ENCODE measurements at places on chromosomes 6 and 20.

GRCh38 chr6:169726963-169727362 is 2.7 kb upstream of the PHF10 start:
- peak overlapping the region; percentile 12 for H3K4me3 ChIP-seq
- no peaks in the 10 kb centered on the region for H3K27me3 ChIP-seq
- no peak for DNase-seq

GRCh38 chr20:34600892-34601653 is 42.6 kb downstream of the MAP1LC3A start:
- peaks cover 1% of the 10 kb centered on the region for H3K4me1 ChIP-seq
- no peaks in the 10 kb centered on the region for H3K27me3 ChIP-seq
- H3K36me3 ChIP-seq = peaks cover 6% of the 10 kb centered on the region
- H3K4me3 ChIP-seq = no peak overlapping the region
- H3K27ac ChIP-seq = no peak overlapping the region

DNA sequence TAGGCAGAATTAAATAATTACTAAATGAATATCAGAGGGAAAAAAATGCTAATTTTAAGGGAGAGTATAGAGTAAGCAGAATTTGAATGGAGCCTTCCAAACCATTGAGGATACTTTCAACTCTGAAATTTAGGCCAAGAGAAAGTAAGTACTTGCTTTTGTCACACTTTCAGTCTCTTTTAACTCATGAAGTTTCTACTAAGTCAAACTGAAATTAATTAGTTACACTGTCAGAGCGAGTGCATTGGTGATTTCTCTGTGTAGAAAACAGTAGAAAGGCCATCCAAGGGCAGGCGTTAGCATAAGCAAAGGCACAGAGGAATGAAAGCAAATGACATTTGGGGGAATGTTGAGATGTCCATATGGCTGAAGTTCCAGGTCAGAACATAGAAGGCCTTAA is 92.9 kb downstream of the PLEKHG1 start:
- H3K27ac ChIP-seq = no peak overlapping the region
- peaks cover 4% of the 10 kb centered on the region for H3K4me1 ChIP-seq
- H3K4me3 ChIP-seq = no peak overlapping the region
- DNase-seq = no peak

DNA sequence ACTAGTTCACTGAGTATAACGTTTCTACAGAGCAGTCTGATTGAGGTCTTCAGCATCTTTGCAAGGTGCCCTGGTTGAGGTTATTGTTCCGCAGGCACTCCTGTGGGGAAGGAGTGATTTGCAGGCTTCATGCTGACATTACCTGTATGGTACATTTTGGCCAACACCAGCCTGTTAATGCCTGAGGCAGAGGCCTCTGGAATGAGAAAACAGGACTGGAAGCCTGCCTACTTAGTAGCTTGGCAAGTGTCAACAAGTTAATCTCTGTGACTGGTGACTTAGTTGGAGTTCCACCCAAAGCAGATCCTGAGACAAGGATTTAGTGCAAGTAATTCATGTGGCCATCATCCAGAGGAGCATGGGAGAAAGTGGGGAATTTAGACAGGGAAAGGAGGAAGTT is 24.6 kb downstream of the MAS1 start:
- peaks cover 37% of the 10 kb centered on the region for H3K27me3 ChIP-seq
- no peak overlapping the region for H3K27ac ChIP-seq
- no peak for DNase-seq
- H3K4me1 ChIP-seq = peaks cover 2% of the 10 kb centered on the region

DNA sequence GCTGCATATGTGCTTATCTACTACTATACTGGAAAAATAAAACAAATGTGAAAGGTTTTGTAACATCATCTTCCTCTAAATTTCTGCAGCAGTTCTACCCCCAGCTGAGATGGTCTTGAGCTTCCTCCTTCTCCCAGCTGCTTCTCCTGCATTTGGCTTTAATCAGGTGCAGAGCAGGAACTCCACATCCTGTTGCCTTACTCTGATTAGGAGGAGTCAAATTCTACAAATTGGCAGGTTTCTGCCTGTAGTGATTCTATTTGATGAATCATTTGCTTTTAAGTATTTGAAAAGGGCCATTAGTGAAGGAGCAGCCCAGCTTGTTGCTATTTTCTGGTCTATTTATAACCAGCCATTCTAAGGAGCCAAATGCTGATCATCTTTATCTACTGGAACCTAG is 224.5 kb downstream of the GMDS start:
- peaks cover 1% of the 10 kb centered on the region for H3K36me3 ChIP-seq
- peaks cover 5% of the 10 kb centered on the region for H3K4me1 ChIP-seq
- H3K27ac ChIP-seq = no peak overlapping the region
- H3K27me3 ChIP-seq = peaks cover 17% of the 10 kb centered on the region
- DNase-seq = no peak
- no peak overlapping the region for H3K4me3 ChIP-seq

- no peaks in the 10 kb centered on the region for H3K36me3 ChIP-seq
- DNase-seq = no peak
- H3K4me3 ChIP-seq = no peak overlapping the region
- peaks cover 2% of the 10 kb centered on the region for H3K4me1 ChIP-seq
These were observed 40.2 kb upstream of the IFNGR1 start for GRCh38 chr6:137259349-137259748.

- H3K27me3 ChIP-seq = peaks cover 7% of the 10 kb centered on the region
- no peak overlapping the region for H3K27ac ChIP-seq
- no peaks in the 10 kb centered on the region for H3K36me3 ChIP-seq
- DNase-seq = peak; percentile 2
- peaks cover 4% of the 10 kb centered on the region for H3K4me1 ChIP-seq
These were observed 238.6 kb downstream of the LRFN2 start for GRCh38 chr6:40348591-40348990.

- DNase-seq = no peak
- peaks cover 2% of the 10 kb centered on the region for H3K4me1 ChIP-seq
- no peak overlapping the region for H3K27ac ChIP-seq
- H3K27me3 ChIP-seq = no peaks in the 10 kb centered on the region
- H3K36me3 ChIP-seq = no peaks in the 10 kb centered on the region
- H3K4me3 ChIP-seq = no peak overlapping the region
These were observed 79.5 kb upstream of the TULP1 start for GRCh38 chr6:35592178-35592577.

DNA sequence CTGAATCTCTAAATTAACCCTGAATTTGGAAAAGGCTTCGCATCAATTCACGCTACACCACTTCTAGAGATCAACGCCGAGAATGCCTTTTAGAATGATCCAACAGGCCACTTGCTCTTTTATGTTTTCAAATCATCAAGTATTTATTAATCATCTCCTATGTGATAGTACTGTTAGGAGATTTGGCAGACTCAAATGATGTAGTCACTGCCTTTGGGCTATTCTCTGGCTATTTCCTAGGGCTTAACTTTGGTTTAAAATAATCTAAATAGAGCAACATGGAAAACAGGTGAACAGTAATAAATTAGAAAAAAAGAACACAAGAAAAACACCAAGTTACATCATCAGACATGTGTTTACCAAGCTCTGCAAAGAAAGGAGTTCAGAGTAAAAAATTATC is 140.3 kb downstream of the TENT5A start:
- no peak overlapping the region for H3K4me3 ChIP-seq
- no peaks in the 10 kb centered on the region for H3K36me3 ChIP-seq
- no peak overlapping the region for H3K27ac ChIP-seq

GRCh38 chr6:152173957-152174356 is 366.5 kb downstream of the ESR1 start:
- no peak overlapping the region for H3K4me3 ChIP-seq
- no peaks in the 10 kb centered on the region for H3K4me1 ChIP-seq
- H3K27me3 ChIP-seq = no peaks in the 10 kb centered on the region
- no peak overlapping the region for H3K27ac ChIP-seq
- DNase-seq = no peak
- peaks cover 8% of the 10 kb centered on the region for H3K36me3 ChIP-seq

Measured in progenitor cell of endocrine pancreas (in vitro differentiated cells).